Type B pancreatic cell (in vitro differentiated cells): ENCODE measurements at places on chromosomes 1 and 21.

DNA sequence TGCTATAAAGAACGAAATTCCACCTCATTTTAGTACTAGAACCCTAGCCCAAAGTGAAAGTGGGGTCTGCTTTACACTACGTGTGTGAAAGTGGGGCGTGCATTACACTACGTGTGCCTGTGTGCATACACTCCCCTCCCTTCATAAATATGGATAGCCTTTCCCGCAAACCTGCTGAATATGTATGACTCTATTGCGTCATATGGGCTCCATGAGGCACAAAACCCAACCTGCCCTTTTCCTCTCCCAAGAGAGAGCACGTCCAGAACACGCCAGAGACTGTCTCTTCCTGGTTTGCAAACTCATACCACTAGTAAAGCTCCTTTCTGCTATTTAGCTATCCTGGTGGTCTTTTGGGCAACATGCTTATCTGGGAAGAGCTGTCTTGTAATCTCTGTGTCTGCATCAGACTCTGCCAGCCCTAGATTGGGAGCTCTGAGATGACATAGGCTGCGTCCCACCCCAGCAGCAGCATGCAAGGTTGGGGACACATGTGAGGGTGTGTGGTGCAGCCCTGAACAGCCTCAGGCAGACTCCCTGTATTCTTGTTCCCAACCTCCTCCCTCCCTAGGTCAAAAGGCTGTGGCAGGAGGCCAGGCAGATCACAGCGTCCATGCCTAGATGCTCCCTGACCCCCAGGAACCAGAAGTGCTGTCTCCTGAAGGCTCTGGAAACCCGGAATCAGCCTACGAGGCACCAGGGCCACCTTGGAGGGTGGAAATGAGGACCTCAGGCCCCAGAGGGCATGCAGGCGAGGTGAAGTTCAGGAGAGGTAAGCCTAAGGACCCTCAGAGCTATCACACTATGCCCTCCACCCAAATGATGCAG is 12.3 kb upstream of the PADI1 start:
- no peak for DNase-seq

GRCh38 chr1:84722794-84723193 is 32.5 kb upstream of the SSX2IP start:
- no peak for DNase-seq

GRCh38 chr1:18328803-18329202 is 151.9 kb upstream of the KLHDC7A start:
- DNase-seq, result no peak

DNA sequence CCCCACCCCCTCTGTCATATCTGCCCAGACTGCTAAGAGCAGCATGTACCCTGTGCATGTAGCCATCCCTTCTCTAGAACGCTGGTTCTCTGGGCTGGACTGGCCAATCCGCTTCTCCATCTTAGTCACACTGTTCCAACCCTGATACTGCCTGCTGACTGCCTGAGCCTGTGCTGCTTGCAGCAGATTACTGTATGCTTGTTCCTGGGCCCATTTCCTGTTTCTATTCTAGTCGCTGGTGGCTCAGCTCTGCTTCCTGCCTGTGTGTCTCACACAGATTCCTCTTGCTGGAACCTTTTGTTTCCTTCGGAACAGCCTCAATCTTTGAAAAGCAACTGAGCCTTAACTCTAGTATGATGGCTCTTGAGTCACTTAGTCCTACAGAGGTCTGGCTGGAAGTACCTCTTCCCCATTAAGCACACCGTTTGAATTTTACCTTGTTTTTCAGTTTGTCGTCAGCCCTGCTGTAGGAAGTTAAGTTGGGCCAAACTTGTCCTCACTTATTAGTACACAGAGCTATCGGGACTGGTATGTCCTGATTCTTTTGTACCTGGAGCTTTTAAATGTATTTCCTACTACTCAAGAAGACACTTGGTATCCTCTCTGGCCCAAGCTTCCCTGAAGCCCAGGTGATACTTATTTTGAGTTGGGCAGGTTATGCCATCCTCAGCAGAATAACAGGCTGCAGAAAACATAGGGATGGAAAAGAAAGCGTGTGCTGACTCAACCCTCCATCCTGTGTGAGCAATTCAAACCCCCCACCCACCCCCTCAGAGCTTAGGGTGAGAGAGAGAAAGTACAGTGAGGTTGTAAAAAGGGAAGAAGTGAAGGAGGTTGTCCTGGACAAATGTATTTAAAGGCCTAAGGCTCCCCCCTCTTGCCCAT is 43.4 kb upstream of the PIGV start:
- no peak for DNase-seq

DNA sequence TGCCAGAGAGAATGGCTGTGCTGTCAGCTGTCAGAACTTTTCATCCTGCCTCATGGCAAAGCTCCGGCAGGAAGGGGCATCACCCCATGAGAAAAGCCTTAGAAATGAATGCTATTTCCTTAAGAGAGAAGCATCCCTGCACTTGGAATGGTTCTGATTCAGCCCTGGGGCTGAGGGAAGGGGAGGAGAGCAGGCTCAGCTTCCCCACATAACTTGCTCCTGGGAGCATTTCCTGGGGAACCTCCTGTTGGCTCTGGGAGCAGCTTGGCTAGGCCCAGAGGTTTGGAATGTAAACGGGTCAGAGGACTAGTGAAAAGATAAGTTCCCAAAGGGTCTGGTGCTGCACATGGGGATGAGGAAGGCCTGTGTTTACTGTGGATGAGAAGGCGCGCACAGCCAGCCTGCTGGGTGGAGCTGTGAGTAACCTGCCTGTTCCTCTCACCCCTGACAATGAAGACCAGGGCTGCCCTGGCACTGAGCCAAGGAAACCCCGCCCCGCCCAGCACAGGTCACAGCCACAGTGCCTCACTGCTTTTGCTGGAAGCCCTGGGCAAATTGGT is 5.0 kb downstream of the PRELP start:
- no peak for DNase-seq

DNA sequence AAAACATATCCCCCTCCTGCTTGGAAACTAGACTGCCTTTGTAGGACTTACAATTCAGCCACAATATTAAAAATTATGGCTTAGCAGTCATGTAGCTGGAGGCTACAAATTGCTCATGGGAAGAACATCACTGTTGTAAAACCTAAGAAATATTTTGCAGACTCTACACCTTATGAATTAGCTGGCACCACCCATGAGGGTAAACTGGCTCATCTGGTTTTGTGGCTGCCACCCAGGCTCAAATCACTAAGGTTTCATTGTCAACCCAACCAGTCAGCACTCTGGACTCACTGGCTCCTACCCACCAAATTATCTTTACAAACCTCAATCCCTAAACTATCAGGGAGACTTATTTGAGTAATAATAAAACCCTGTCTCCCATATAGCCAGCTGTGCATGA is 100.7 kb upstream of the OLFM3 start:
- DNase-seq, result no peak

GRCh38 chr1:88191917-88192316 is 492.2 kb upstream of the PKN2 start:
- DNase-seq, result no peak

DNA sequence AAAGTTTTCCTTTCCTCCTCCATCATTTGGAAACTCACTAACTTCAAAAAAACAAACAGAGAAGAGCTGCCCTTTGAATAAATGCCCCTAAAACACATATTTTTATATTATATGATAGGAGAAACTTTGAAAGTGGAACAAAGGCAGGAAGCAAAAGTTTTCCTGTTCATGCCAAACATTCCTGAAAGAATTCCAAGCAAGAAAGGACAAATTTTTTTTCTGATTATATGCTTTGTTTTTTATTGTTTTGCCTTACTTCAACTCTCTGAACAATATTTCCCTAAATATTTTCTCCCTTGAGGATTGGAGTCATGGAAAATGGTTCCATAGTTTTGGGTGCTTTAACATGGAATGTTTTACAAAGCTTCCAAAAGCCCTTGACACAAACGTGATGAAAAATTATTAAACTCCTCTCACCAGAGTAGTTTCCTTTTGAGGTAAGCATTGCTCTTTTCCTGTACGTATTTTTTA is 638.5 kb upstream of the CAMK1G start:
- DNase-seq, result no peak

DNA sequence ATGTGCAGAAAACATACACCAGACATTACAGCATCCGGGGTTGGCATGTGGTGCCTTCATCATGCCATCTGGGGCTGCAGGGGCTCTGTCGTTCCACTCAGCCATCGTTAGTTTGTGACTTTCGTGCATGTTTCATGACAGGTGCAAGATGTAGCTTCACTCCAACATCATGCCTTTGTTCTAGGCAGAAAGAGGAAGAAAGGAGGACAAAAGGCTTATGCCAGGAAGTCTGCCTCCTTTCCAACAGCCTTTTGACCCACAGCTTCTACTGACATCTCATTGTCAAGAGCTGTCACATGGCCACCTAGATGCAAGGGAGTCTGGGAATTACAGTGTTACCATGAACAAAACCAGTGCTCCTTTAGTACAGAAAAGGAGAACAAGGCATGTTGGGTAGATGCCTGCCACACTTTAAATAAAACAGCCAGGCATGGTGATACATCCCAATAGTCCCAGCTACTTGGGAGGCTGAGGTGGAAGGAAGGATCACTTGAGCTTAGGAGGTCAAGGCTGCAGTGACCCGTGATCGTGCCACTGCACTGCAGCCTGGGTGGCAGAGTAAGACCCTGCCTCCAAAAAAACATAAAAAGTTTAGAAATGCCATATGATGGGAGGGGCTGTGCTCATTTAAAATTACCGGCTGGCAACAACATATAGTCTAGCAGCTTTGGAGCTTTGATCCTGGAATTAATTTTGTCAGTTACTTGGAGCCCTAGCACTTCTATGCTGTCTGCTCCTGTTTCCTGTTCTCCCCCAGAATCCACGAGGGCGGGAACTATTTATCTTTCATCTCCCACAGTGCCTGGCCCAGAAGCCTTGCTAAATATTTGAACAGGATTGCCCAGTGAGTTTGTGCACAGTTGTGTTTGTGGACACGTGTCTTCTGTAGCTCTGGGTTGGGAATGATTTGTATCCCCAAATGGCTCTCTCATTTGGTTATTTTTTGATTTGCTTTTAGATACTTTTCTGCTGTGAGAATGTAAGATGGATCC is 7.4 kb downstream of the DOP1B start:
- DNase-seq, result no peak
